NCI-H2081 treated with DMSO at 0.1 percent for 48 hours (cell line): ENCODE measurements at places on chromosomes 13 and 19.

- DNase-seq: no peak
Measured at GRCh38 chr13:44756276-44756810, 180.2 kb upstream of the TSC22D1 start.

DNA sequence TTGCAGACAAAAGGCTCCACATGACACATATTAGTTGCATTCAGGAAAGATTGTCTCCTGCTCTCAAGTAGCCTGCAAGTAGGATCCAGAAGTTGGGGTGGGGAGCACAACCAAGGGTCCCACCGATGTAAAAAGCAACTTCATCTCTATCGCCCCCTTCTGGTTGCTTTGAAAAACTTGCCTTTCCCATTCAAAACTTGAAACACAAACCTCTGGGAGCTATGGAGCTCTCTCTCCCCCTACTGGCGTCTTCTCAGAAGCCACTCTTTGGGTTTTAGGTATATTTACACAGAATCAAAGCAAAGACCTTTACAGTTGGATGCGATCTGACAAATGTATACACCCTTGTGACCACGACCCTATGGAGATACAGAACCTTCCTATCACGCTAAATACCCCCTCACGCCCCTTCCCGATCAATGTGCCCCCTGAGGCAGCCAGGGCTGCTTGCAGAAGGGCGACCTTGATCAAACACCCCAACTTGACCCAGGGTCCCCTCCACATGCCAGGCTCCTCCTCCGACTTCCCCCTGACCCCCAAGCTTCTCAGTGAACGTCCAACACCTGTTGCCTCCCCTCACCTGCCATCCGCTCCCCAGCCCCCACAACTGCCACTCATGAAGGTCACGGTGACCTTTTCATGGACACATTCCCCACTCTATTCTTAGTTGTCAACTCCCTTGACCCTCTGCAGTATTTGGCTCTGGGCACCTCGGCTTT lies 10.1 kb downstream of the NOSIP start:
- DNase-seq: peak; percentile 54

DNA sequence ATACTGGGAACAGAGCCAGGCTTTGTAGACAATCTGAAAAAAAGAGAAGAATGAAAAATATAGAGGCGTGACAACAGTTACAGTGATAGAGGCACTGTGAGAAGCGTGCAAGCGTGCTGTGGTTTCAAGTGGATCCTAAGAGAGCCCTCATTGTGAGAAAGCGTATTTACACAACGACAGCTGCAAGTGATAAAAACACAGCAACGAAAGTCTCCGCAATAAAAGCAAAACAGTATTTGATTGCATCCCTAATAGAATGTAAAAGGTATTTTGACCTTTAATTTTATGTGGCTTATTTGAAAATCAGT lies 642.7 kb upstream of the ARGLU1 start:
- DNase-seq: peak; percentile 94

- DNase-seq: no peak
Measured at GRCh38 chr19:50777830-50778303, 7.6 kb downstream of the GPR32 start.

GRCh38 chr13:45292176-45292575 lies 48.8 kb downstream of the TPT1 start:
- no peak for DNase-seq

DNA sequence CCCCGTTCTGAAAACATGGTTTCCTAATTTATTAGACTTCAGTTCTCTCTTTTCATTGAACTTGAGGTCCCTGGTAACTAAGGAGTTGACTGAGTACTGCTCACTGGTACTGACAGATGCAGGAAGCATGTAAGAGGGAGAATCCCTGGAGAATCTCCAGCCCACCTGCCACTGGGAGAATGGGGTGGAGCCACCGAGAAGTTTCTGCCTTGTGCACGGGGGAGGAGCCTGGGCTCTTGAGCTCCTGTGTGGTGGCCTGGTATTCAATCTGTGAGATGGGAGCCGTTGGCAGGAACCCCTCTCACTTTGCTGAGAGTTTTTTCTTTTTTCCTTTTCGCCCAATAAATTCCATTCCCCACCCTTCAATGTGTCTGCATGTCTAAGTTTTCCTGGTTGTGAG lies 13.2 kb upstream of the AKAP11 start:
- no peak for DNase-seq

DNA sequence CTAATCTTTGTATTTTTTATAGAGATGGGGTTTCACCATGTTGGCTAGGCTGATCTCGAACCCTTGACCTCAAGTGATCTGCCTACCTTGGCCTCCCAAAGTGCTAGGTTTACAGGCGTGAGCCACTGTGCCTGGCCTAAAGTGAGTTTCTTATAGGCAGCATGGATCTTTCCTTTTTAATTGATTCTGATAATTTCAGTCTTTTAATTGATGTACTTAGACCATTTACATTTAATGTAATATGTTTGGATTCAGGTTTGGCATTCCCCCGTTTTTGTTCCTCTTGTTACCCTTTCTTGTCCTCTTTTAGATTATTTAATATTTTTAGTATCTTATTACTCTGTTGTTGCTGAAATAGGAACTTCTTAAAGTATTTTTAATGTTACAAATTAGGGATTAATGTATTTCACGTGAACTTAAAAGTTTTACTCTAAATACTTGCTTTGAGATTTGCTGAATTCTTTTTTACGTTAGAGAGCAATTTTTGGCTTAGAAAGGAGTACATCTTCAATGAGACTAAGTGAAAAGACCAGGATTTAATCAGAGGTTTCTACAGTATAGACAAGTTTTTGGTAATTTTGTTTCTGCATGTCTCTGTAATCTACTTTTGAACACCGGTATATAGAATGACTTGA lies 50.3 kb downstream of the URI1 start:
- DNase-seq: no peak

- DNase-seq: no peak
Measured at GRCh38 chr19:10815007-10815536, 20.9 kb downstream of the TMED1 start.

GRCh38 chr13:107865643-107866031 lies 349.7 kb downstream of the LIG4 start:
- no peak for DNase-seq

- no peak for DNase-seq
Measured at GRCh38 chr19:30062065-30062906, 120.2 kb downstream of the URI1 start.

- no peak for DNase-seq
Measured at GRCh38 chr19:32022044-32022640, 323.3 kb upstream of the ZNF507 start.

- DNase-seq: no peak
Measured at GRCh38 chr13:113929628-113930615, 44.0 kb downstream of the C13orf46 start.

GRCh38 chr13:37132211-37132610 lies 26.7 kb upstream of the CSNK1A1L start:
- no peak for DNase-seq

DNA sequence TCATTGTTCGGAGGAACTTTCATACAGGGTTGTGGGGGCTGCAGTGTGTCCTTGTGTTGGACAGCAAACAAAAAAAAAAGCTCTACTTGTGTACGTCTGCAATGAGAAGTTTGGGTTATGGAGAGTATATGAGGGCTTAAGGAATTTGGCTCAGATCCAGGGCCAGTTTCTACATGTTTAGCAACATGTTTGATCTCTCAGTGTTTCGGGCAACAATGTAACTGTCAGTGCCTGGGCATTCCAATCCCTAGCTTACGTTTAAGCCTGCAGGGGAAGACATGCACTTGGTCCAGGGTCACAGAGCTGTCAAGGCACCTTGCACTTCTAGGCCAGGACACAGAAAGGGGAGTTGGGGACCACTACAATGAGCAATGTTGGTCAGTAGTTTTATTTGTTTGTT lies 13.9 kb downstream of the ZNF543 start:
- no peak for DNase-seq
